Activated CD4-positive, alpha-beta T cell treated with anti-CD3 and anti-CD28 coated beads, Interleukin-2, Interleukin-6, amounts not matched to agents 100 ng/mL and 50 ng/mL, durations not matched to agents 16 hours and 8 hours (primary cell): ENCODE measurements at places on chromosomes 1 and 21.

GRCh38 chr1:77543822-77544448 lies 138.5 kb downstream of the ZZZ3 start:
- no peak for DNase-seq

DNA sequence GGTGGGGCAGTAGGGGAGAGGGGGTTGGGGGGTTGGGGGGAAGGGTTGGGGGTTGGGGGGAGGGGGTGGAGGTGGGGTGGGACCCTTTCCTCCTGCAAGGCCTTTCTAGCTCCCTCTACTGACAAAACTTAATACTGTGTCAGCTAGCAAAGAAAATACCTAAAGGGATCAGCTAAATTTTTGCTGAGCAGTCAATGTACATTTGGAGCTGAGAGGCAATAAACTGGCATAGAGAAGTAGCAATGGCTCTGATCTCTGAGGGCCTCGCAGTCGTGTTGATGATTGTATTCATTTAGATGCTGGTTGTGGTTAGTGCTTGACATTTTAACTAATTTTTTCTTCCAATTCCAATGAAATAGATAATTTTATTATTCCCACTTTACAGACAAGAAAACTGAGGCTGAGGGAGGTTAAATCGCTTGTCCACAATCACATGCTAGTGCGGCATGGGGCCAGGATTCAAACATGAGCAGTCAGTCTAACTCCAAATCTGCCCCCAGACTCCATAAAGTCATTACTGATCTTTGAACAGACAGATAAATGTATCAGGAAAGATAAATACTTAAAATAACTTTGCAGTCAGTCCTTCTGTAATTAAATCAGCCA lies 357.1 kb downstream of the DISC1 start:
- DNase-seq = no peak

GRCh38 chr1:25662061-25662460 lies 45.5 kb downstream of the MAN1C1 start:
- no peak for DNase-seq

DNA sequence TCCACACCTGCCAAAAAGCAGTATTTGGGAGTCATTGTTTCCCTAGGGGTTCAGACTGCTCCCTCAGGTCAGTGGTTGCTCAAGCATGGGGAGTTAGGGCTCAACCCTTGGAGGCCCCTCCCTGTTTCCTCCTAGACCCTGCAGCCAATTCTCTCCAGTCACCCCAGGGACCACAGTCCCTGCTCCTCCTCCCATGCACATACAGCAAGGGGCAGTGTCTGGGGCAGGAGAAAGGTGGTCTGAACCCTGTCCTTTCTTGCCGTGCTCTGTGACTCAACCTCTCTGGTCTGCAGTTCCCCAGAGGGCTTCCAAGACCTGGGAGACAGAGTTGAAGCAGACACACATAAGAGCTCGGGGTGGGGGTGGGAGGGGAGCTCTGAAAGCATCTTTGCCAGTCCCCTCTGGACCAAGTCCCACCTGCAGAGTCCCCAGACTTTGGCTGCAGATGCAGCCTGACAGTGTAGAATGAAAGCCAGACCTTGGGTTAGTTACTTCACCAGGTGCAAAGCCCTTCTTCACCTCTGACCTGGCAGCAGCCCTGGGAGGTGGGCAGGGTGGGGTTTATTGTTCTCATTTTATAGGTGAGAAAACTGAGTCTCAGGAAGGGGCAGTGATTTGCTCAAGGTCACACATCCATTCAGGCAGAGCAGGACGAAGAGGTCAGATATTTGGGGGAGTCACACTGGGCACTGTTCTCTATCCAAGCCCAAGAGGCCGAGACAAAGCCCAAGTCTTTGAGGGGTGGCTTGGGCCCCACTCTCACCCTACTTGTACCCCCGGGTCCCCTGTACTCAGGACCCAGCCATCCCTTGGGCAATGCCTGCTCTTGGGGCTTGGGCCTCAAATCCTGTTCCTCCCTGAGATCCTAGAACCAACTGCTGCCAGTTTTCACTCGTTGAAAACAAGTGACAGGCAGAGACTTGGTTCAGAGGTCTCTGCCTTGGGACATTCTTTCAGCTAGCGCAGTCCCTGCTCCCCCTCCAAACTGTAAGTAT lies 748 bp downstream of the PDZK1IP1 start:
- no peak for DNase-seq

DNA sequence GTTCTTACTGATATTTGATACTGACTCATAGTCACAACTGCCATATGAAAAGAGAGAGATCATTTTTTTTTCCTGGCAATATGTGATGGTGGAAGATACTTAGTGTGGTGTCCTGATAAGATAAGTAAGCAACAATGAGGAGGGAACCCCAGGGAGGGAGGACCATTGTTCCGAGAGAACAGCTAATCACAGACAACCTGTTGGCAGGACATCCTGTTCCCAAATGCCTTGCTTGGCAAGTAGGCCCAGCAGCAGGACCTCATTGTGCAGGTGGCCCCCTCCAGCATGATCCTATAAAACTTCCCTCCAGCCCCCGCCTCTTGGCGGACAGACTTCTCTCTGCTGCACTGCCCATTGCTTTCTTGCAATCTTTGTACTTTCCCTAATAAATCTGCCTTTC lies 329.4 kb upstream of the CHRM3 start:
- no peak for DNase-seq

GRCh38 chr1:82099170-82099569 lies 298.4 kb downstream of the ADGRL2 start:
- no peak for DNase-seq

DNA sequence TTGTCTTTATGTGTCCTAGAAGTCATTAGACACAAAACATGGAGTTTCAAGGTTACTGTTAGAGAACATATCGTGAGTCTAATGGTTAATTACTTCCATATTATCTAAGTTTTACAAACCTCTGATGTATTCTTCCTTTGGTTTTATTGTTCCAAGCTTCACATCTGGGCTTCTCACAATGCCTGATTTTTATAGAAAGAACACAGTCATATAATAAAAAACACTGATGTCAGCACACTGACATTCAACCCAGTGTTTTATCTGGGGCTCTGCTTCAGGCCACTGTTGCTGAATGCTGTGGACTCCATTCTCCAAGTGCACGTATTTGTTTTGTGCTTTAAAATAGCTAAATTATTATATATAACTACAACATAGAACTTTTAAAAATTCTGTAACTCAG lies 232.9 kb downstream of the SMYD3 start:
- no peak for DNase-seq

GRCh38 chr1:101236516-101237228 lies at the start of gene S1PR1:
Gene S1PR1 (plus strand): TSS chr1:101237019. CDS start chr1:101238985, 1,966 bp downstream.
- peak; percentile 93 for DNase-seq

GRCh38 chr1:179228783-179229213 lies 679 bp downstream of the ABL2 start:
- DNase-seq = peak; percentile 38

GRCh38 chr1:230270185-230270558 lies 156.0 kb downstream of the PGBD5 start:
- peak; percentile 9 for DNase-seq

DNA sequence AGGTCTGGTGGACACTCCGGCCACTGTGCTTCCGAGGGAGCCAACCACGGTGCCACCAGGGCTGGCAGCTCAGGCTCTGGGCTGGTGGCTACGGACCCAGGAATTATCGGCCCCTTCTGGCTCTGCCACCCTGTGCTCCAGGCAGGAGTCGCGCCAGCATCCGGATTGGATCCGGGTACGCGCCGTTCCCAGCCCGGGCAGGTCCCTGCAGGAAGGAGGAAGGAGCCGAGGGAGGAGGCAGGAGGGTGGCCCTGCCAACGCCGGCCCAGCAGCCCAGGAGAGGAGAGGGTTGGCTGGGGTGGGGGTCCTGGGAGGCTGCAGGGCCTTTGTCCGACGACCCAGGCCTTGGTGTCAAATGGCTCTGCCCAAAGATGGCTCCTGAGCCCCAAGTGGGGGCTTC lies 160.5 kb downstream of the CASZ1 start:
- no peak for DNase-seq

DNA sequence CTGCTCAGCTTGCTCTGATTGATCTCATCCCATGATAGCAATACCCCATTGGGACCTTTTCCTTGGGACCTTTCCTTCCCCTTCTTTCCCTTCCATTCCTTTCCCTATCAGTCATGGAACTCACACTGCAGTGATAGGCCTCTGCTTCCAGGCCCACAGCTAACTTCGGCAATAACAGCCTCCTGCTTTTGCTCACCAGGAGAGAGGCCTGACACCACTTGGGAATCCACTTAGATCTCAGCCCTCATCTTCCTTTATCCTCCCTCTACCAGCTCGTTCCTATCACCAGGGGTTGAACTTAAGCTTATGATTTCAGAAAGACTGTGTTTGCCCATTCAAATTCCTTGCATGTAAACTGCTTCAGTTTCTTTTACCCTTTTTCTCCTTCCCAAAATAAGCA lies 11.0 kb upstream of the TIPRL start:
- DNase-seq = no peak

GRCh38 chr1:227567256-227567655 lies 3.9 kb downstream of the ZNF678 start:
- no peak for DNase-seq

- DNase-seq = no peak
These were observed 17.4 kb downstream of the CACNA1S start for GRCh38 chr1:201094832-201095231.

DNA sequence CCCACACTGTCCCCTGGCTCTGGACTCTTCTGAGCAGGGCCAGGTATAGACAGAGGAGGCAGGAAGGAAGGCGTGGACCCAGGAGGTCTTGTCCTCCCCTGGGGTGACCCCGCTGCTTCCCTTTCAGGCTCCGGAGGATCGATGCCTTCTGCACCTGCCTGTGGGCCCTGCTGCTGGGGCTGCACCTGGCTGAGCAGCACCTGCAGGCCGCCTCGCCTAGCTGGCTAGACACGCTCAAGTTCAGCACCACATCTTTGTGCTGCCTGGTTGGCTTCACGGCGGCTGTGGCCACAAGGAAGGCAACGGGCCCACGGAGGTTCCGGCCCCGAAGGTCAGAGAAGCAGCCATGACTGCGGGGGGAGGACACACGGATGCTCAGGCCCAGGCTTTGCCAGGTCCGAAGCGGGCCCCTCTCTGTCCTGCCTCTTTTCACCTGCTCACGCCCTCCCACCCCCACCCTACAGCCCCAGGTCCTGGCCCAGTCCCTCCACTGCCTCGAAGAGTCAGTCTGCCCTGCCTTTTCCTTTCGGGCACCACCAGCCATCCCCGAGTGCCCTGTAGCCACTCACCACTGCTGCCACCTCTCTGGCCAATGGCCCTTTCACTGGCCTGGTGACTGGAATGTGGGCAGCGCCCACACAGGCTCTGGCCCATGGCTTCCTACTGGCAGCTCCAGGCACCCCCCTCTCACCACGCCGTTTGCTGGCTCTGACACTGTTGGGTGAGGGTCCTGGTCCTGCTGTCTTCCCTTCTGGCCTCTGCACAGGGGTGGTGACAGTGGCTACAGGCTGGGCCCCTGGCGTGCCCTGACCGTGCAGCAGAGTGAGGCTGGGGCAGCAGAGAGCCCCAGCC lies 13.5 kb downstream of the TMEM201 start:
- DNase-seq = no peak

DNA sequence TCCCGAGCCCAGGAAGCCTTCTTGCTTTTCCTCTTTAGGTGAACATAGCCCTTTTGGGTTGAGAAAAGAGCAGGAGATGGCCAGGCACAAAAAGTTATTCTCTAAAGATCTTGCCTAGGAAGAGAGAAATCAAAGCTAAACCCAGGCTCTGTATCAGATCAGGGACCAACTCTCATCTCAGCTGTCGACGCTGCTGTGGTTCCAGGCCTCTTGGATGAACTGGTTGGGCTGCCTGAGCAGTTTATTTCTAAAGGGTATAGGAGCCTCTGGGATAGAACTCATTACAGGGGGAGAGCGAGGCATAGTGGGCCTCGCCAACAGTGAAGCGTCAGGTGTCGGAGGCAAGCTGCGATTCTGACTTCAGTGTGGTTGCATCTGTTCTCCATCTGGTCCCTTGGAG lies 82.6 kb upstream of the F3 start:
- no peak for DNase-seq

DNA sequence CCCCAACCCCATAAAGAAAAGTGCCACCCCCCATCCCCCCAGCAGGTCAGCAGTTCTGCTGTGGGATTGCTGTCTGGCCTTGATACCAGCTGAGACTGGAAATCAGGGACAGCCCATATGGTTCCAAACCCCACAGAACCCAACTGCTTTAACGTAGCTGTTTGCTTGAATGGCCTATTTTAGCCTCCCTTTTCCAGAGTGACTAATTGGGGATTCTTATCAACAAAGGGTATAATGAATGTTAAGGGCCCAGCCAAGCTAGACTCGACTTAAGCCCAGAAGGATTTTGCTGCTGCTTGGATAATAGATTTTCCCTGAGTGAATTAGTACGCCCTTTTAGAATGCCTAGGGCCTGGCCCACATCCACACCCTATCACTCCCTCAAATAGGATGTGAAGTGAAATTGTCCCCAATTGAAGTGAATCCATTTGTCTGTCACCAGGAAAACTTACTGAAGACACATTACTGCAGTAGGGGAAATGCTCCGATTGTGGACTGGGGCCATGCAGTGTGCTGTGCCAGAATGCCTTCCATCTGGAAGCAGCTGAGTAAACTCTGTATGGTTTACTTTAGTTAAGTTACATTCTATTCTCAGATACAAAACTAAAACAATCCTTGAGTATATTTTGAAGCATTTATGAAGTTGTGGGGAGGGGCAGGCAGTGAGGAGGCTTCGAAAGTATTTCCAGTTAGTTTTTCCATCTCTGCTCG lies 156.9 kb downstream of the DHRS3 start:
- DNase-seq = no peak

- DNase-seq = no peak
These were observed 74.3 kb downstream of the POFUT2 start for GRCh38 chr21:45213392-45213791.

- DNase-seq = no peak
These were observed 116.9 kb downstream of the ETS2 start for GRCh38 chr21:38922474-38923235.
